ENCODE measurements at places on chromosomes 3 and 15.

GRCh38 chr15:75684648-75685047 lies 28.0 kb downstream of the CSPG4 start:
- no peak for DNase-seq

DNA sequence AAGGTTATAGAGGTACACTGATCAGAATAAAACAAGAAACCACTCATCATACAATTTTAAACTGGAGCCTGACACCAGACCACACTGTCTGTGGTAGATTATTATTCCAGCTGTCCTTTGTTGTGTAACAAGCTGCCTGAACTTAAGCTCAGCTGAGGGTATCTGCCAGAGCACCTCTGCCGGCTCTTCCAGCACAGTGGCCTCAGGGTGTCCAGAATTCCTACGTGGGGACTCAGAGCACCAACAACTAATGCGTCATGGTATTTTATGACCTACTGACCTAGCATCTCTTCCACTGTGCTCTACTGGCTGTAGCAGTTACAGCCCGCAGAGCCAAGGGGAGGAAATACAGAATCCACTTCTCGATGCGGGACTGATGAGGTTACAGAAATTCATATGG lies 15.6 kb upstream of the RAF1 start:
- DNase-seq = no peak

DNA sequence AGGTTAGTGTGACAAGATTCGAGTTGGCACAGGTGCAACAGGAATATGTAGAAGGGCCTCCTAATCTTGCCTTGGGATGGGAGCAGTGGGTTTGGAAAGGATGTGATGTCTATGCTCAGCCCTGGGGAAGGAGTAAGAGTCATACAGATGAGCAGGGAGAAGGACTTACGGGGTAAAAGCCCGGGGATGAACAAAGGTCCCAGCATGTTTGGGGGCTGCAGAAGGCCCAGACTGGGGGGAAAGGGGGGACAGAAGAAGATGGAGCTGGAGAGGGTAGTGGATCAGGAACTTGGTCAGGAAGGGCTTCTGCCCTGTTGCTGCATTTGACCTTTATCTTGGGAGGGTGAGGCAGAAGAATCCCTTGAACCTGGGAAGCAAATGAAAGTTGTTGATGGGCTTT lies 240.1 kb upstream of the ST8SIA2 start:
- no peak for DNase-seq

DNA sequence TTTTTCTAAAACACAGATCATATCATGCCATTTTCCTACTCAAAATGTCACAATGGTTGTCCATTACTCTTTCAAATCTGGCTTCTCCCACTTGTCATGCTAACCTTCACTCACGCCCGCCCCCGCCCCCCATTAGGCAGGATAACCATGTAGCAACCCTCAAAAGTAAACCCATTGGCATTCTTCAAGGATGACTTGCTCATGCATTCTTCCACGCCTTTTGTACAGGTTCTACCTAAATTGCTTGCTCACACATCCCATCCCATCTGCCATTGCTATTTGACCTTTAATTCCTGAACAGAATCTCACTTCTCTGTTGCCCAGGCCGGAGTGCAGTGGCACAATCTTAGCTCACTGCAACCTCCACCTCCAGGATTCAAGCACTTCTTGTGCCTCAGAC lies 389.3 kb downstream of the MCTP2 start:
- DNase-seq = no peak

DNA sequence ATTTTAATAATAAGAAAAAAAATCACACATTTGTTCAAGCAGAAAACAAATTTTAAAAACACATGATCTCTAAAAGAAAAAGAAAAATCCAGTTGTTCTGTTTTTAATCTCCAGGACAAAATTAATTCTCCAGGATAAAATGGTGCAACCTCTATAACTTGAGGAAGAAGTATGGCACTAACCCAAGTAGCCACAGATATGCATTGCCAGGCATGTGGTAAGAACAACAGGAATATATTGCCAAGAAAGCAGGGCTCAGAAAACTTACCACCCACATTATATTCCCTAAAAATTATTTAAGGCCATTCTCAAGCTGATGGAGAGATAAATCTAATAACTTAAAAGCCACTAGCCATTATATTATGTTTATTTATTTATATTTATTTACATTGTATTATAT lies 295.7 kb upstream of the TMCO5A start:
- no peak for DNase-seq

GRCh38 chr15:56817321-56818080 lies 84.2 kb upstream of the ZNF280D start:
- no peak for DNase-seq

Measured in mesenteric fat pad (tissue), 1 donor.